ENCODE measurements at places on chromosomes 2 and 18.
A peak's percentile ranks its signal among the peaks of the same experiment; 100 is the strongest.

DNA sequence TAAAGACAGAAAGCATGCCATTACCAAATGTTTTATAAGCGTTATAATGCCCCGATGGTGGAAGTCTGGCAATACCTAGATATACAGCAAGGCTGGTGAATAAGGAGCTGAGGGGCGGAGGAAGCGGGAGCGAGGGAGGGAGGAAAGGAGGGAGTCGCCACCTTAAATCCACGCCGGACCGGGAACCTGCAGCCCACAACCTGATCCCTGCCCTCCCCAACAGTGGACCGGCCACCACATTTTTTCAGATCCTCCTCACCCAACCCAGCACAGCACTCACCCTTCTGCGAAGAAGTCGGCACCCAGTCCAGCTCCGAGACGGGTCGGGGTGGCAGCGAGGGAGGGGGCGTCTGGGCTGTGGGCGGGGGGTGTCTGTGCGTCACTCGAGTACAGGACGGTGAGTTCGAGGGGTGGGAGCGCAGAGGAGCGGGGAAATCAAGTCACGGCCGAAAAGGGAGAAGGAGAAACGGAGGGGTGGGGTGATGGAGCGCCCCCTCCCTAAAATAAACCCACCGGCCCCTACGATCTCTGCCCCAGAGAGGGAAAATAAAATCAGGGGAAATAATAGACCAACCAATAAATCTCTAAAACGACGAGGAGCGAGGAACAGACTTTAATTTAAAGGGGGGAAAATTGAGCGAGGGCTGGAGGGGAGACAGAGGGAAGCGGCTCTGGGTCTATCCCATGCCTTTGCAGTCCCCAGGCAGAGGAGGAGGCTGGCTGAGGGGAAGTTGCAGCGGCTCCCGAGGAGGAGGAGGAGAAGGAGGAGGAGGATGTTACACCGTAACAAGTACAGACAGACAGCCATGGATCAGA, 96.5 kb upstream of the SERTAD2 start:
- peak; percentile 41 for DNase-seq

DNA sequence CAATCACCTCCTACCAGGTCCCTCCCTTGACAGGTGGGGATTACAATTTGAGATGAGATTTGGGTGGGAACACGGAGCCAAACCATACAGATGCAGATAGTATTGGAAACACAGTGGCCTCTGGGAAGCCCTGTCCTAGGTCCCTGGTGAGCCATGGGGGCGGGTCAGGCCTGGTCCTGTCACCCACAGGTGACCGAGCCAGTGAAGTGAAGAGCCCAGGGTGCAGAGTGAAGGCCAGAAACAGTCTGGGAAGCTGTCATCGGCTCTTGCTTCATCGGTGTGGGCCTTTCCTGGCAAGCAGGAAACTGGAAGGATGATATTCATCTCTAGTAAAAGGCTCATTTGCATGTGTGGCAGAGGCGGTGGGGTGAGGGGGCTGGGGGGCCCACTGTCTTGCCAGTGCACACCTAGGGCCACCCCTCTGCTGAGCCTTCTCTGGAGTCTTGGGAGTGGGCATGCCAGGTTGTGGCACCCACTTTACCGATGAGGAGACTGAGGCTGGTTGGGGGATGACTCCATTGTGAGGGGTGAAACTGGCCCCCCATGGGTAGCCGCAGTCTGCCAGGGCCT, 290.6 kb downstream of the NDUFA10 start:
- no peak for DNase-seq

- DNase-seq, result no peak
Observed at GRCh38 chr2:46803547-46803878, 112.1 kb downstream of the MCFD2 start.

GRCh38 chr2:8312221-8312620, 369.6 kb upstream of the ID2 start:
- no peak for DNase-seq

DNA sequence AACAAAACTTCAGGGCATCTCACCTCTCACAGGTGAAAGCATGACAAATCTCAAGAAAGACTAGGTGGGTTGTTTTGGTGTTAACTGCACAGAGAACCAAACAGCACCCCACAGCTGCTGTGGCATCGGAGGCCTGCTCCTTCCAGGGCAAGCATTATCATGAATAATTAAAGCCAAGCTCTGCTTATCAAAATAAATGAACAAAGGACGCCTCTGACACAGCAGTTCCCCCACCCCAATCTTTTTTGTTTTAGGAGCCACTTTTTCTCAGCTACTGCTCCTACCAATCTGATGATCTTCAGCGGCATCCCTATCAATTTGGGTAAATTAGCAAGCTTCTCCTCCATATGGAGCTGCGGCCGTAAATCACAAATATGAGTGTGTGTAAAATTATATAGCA, 58.6 kb downstream of the KLF7 start:
- DNase-seq, result peak; percentile 28

- no peak for DNase-seq
Observed at GRCh38 chr18:63067939-63068338, 251.6 kb downstream of the BCL2 start.

DNA sequence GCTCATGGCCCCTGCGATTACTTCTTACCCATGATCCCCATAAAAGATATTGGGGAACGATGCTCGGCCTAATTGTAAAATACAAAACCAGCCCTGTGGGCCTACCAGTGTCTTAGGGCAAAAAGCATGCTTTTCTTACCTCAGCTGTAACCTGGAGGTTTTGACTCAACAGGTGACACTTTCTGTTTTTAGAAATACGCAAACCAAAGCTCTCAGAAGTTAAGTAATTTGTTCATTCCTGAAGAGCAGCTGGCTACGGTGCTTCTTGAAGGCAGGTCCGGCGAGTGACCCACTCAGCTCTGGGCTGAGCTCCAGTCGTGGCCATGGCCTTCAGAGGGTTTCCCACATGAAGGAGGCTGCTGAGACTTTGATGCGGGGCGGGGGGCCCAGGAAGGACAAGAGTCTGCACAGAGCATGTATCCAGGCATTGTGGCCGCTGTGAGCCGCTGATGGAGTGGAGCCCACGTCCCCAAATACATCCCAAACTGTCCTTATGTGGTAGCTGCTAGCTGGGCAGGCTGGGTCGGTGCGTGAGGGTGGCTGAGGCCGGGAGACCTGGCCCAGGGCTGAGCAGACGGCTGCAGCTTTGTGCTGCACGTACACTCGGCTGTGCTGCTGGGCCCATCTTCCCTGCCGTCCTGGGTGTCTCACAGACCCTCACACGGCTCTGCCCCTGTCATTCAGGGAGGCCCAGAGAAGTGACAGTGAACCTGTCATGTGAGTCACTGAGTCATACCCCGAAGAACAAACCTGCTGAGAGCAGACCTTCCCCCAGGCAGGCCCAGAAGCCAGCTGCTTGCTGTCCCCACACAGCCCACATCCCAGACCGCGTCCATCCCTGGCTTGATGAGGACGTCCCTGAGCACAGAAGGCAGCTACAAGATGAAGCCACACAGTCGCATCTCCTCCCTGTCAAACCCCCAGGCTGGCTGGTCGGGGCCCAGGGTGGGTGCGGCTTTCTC, 34.1 kb downstream of the ITGB1BP1 start:
- DNase-seq, result no peak

GRCh38 chr2:18433872-18434271, 126.6 kb downstream of the RDH14 start:
- no peak for DNase-seq

DNA sequence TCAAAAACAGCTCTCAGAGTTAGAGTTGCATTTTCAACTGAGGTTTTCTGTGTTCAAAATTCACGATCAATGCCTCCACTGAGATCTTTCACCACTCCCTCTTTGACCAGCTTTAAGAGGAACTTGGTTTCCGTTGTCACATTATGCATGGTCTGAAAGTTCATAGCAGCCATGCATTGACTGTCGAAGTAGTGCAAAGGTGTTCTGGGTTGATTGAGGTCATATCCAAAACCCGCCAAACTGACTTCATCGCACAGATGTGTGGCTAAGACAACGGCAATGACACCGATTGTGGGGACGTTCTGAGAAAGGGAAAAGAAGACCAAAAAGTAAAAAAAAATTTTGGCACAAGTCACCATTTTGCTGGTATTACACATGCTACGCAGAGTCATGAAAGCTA, 48.7 kb downstream of the ST3GAL5 start:
- DNase-seq, result no peak

GRCh38 chr2:85017411-85018048, 46.6 kb downstream of the KCMF1 start:
- no peak for DNase-seq

DNA sequence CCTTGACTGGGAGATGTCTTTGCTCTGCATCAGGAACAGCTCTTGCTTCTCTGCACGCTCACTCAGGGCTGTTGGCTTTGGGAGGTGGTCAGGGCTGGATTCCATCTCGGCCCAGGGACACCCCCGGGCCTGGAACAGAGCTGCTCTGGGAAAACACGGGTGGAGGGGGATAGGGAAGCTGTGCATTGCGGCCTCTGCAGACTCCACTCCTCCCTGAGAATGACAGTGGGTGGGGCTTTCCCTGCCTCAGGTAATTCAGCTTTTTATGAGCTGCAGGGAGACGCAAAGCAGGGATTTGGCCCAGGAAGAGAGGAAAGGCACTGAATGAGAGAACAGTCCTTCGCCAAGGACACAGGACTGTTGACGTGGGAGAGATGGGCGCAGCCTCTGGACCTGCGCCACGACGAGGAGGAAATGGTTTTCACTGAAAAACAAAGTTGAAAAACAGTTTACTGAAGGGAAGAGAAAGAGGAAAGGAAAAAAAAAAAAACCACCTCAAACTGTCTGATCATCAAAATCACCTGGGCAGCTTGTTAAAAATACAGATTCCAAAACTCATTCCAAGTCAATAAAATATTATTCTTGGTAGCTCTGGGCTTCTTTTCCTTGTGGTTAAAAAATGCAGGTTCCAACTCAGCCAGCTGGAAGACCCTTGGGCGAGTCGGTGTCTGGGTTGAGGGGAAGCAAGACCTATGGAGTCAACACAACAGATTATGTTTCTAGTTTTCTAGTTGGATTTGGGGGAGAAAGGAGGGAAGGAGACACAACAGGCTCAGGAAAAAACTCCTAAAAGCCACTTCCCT, 194.0 kb downstream of the ZFP36L2 start:
- no peak for DNase-seq

GRCh38 chr2:128285329-128285931, 33.2 kb downstream of the HS6ST1 start:
- no peak for DNase-seq

DNA sequence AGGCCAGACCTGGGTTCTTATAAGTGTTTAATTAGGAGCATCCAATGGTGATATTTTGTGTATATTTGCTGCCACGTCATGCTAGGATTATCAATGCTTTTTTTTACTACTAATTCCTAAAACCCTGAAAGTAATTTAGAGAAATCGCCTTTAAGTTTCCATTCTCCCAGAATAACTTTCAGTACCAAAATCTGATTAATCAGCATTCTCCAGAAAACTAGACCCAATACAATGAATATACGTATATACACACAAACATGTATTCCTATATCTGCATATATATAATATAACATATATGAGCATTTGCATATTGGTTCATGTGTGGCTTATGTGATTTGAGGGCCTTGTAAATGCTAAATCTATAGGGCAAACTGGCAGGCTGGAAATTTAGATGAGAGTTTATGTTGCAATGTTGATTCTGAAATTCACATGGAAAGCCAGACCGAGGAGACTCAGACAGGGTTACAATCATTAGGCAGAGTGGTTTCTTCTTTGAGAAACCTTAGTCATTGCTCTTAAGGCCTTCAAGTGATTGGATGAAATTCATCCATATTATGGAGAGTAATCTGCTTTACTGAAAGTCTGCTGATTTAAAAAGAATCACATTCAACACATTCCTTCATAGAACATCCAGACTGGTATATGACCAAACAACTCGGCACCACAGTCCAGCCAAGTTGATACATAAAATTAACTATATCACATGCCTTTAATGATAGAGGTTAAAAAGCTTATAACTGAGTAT, 65.9 kb upstream of the RGPD4 start:
- no peak for DNase-seq

DNA sequence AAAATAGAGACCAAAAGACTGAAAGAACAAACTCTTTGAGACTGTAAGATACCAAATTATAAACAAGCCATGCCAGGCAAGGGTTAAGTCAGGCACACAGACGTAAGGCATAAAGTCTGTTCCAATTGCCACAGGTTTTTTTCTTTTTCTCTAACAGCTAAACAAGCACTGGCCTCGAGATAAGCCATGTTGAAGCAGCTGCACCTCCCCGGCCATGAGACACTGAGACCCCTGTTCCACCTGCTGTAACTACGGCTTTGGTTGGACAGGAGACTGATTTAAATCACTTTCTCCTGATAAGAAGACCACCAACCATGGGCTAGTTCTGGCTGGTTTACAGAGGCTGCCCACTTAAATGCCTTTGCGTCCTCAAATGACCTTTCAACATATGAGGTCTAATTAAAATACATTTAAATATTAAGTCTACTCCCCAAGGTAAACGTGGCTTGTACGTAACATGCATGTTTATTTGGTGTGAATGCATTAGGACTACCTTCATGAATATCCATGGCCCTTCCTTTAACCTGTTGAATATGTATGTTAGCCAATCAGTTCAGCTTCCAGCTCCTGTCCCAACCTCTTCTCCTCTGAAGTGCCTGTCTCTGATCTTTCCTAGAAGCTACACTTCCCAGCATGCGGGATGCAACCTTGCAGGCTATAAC, 117.2 kb downstream of the CMPK2 start:
- no peak for DNase-seq

DNA sequence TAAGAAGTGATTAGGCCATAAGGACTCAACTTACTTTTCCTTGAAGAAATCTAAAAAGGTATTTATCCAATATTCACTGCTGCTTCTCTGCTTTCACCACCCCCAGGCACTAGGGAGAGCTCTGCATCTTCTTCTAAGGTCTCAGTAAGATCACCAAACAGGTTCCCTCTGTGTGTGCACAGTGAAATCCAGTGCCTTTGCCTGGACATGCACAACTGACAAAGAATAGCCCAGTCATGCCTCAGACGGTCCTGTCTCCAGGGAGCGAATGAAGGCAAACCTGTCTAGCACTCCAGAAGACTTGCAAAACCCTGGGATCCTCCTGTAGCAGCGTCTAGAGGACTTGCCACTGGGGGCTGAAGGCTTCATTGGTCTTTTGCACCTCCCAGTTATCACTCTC, 344.5 kb upstream of the LRATD1 start:
- DNase-seq, result no peak

- no peak for DNase-seq
Observed at GRCh38 chr18:54608028-54608642, 17.1 kb downstream of the DYNAP start.

DNA sequence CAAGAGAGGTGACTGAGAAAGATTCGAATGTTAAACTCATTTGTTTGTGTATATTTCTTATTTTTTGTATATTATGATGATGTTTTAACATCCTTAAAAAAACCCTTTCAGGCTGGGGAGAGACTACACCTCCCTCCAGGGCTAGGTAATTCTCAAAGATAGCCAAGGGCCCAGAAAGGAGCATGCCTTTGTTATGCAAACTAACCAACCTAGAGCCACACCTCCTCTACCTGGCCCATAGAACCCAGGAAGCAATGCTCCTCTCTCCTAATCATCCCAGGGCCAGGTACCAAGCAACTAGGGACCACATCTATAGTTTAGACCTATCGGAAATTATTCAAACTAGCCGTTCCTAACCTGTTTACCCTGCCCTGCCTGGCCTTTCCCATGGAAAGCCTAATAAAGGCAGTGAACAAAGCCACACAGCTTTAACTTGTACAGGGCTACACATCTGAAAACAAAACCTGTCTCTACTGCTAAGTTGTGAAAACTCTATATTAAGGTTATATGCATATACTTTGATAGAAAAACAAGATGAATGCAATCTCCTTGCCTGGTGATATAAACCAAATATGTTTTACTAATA, 79.7 kb downstream of the COLEC12 start:
- no peak for DNase-seq

GRCh38 chr2:2992634-2993033, 385.0 kb downstream of the EIPR1 start:
- DNase-seq, result no peak
